Mammary epithelial cell (primary cell): ENCODE measurements at places on chromosomes 3 and 15.

DNA sequence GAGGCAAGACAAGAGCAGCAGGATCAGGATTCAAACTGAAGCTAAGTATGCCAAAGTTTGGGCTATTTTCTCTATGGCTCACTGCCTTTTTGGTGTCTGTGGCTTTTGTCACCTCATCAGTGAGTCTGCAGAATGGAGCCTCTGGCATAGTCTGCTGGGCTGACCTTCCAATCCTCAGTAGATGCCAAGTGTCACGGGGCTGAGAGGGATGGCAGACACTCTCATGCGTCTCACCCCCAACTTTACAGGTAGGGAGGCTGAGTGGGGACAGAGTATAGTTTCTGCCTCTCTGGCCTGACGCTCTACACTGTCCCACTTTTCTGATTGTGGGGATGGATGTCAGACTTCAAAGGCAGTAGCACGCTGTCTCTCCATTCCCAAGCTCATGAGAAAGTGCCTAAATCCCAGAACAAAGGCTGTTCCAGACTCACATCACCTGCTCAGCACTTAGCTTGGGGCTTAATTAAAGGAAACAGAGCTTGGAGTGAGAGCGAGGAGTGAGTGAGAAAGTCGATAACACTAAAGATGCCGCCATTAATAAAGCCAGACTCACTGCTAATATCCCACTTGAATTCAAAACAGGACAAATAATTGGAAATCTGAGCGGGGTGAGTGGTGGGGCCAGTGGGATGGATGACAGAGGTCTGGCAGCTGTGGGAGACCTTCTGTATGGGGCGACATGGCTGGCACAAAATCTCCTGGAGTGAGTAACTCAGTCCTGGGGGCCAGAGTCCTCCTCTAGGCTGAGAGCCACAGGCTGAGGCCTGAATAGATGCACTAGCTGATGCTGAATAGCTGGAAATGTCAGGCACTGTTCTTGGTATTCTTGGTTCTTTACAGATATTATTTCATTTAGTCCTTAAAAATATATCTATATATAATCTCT, 78.4 kb upstream of the MRPS22 start:
- DNase-seq: no peak

DNA sequence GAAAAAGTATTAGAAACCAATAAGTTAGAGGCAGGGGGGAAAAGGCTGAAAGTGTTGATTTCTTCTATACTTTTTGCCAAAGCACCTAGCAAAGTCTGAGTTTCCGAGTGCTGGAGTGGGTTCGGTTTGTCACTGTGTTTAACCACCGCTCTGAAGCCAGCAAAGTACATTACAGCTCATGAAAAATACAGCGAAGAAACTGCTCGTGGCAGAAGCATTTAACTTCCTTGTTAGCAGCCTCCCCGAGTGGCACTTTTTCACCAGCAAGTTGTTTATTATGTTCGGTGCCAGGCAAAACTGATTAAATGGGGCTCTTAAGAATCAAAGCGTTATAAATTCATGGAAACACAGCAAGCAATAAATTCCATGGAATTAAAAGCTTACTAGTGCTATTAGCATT, 313.6 kb downstream of the FOXP1 start:
- no peak for DNase-seq

- DNase-seq: peak; percentile 94
Measured at GRCh38 chr15:70494852-70495571, 268.3 kb downstream of the UACA start.

- DNase-seq: no peak
Measured at GRCh38 chr3:122918576-122919290, 108.8 kb downstream of the SEMA5B start.

GRCh38 chr15:33107950-33108349, 86.6 kb downstream of the FMN1 start:
- DNase-seq: peak; percentile 42

- DNase-seq: no peak
Measured at GRCh38 chr3:25171118-25171807, 256.8 kb upstream of the RARB start.

DNA sequence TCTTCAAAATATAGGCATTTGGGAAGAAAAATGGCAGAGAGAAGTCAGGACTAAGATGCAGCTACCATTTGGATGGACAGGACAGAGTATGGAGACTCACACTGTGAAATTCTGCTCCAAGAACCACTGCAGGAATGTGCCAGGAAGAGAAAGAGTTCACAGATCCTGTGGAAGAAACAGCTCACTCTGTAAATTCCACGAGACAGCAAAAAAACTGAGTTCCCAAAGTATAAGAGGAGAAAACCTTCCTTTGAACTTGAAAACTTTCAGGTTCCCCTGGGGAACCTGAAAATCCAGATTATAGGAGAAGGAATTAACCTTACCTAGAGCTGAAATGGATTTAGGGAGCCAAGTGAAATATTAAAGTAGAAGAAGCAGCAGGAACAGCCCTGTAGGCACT, 137.1 kb downstream of the PLCH1 start:
- DNase-seq: no peak

DNA sequence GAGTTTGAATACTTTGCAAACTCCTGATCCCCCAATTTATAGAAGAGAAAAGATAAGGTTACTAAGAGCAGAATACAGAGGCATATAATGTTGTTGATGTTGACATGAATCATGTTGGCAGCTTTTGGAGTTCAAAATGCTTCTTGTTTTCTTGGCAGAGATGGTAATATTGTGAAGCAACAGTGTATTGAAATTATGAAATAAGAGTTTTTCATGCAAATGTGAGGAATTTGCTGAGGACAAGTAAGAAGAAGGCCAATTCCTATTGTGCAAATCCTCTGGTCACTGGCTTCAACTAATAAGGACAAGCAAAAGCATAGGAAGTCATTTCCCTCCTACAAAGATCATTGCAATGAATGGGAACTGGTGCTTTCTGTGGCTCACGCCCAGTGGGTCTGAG, 126.9 kb upstream of the CHL1 start:
- DNase-seq: no peak

- DNase-seq: no peak
Measured at GRCh38 chr3:187150599-187150998, 11.3 kb upstream of the RPL39L start.

GRCh38 chr3:71109241-71109976, 474.1 kb downstream of the FOXP1 start:
- peak; percentile 53 for DNase-seq

- no peak for DNase-seq
Measured at GRCh38 chr3:128316481-128316891, 150.2 kb downstream of the DNAJB8 start.

- DNase-seq: peak; percentile 30
Measured at GRCh38 chr15:41377978-41378377, 24.3 kb downstream of the NDUFAF1 start.

DNA sequence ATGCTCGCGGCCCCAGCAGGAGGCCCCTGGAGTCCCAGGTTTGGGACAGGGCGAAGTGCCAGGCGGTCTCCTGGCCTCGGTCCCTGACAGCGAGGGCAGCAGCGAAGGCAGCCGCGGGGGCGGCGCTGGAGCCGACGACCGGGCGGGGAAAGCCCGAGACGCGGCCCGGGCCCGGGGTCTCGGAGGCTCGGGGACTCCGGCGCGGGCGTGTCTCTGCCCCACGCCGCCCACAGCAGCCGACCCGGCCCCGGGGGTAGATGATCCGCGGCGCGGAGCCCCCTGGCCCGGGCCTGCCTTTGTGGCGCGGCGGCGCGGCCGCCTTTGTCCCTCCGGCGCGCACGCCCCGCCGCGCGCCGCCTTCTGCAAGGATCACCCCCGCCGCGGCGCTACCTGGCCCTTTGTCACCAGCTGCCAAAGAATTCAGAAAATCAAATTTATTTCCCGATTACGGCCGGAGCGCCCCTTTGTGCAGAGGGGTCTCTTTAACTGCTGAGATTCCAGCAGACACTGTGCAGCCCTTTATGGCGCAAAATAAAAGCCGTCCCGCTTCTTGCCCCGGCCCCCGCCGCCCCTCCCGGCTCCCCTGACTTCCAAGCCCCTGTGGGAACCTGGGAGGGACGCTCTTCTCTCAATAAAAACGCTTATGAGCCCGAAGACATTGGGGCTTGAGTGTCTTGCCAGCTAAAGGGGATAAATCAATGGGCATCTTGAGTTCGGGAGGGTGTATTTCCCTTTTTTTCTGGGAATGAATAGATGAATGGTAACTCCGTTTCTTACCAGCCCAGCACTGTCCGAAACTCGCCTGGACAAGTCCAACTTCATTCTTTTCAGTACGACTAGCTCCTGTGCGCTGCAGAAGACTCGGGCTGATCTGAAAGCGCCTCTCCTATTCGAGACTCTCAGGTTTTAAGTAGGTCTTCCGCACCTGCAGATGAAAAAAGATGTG, 68.4 kb downstream of the HES1 start:
- peak; percentile 66 for DNase-seq

GRCh38 chr3:64355401-64355807, 130.1 kb upstream of the PRICKLE2 start:
- DNase-seq: peak; percentile 38

DNA sequence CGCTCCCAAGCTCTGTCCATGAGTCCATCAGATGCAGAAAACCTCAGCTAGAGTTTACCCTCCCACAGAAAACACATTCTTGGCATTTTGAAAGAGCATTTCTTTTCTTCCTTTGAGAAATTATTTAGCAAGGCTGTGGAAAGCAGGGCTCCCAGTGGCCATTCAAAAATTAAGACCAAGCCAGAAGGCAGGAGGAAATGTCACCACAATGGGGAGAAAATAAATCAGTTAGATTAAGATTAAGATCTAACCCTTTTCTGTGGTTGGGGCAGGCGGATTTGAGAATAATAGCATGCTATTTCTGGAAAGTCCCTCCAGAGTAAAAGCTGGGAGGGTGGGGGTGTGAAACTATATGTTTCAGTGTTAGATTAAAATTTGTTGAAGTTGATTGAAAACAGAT, 20.2 kb downstream of the LRIG1 start:
- no peak for DNase-seq

DNA sequence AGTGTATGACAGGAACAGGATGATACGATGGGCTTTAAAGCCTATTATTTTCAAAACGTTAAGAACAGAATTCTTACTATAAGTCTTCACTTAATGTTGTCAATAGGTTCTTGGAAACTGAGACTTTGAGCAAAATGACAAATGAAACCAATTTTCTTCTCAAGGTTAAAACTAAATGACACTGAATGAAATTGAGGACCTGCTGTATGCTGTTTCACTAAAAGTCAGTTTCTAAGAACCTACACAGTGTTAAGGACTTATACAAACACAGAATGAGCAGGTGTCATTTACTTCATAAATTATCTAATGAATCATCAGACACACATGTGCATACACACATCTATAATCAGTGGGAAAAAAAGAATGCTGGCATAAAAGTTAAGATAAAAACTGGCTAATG, 106.9 kb downstream of the RFTN1 start:
- no peak for DNase-seq

DNA sequence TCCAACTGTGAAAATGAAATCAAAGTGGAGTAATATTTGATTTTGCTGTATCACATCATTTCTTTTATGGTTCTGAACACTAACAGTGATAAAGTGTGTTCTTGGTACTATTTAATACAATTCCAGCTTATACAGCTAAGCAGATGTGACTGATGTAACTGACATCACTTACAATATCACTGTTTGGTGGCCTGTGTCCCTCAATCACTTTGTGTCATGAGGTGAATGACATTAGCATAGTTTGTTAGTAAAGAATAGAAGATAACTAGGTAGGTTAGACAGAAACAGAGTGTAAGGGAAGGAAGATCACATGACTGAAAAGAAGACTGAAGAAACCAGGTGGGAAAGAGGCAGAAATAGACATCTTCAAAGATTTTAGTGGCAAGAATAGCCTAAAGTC, 138.7 kb downstream of the AQP9 start:
- DNase-seq: no peak

GRCh38 chr3:144544871-144545270, 573.2 kb downstream of the DIPK2A start:
- no peak for DNase-seq

GRCh38 chr15:100295939-100296565, 45.7 kb downstream of the ADAMTS17 start:
- no peak for DNase-seq

DNA sequence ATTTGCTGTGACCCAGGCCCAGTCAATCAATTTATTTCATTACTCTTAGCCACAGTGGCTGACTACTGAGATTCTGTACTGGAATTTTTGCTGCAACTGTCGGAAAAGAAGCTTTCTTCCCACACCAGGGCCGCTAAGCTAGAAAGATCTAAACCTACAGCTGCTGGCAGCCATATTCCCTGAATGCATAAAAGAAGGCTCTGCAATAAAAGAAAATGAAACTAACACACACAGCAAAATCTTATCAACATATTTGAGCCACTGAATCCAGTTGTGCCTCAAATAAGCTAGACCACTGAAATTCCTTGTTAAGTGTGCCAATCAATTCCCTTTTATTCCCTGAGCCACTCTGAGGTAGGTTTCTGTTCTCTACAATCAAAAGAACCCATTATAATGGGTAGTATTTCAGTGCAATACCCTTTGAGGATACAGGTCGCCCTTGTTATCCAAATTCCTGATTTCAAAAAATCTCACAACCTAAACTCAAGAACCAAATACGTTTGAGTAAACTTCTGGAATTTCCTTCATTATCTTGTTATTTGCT, 60.3 kb downstream of the MYO9A start:
- no peak for DNase-seq

- no peak for DNase-seq
Measured at GRCh38 chr3:71742621-71743020, 11.0 kb upstream of the GPR27 start.

GRCh38 chr3:182389071-182389815, 404.1 kb upstream of the ATP11B start:
- DNase-seq: peak; percentile 98

DNA sequence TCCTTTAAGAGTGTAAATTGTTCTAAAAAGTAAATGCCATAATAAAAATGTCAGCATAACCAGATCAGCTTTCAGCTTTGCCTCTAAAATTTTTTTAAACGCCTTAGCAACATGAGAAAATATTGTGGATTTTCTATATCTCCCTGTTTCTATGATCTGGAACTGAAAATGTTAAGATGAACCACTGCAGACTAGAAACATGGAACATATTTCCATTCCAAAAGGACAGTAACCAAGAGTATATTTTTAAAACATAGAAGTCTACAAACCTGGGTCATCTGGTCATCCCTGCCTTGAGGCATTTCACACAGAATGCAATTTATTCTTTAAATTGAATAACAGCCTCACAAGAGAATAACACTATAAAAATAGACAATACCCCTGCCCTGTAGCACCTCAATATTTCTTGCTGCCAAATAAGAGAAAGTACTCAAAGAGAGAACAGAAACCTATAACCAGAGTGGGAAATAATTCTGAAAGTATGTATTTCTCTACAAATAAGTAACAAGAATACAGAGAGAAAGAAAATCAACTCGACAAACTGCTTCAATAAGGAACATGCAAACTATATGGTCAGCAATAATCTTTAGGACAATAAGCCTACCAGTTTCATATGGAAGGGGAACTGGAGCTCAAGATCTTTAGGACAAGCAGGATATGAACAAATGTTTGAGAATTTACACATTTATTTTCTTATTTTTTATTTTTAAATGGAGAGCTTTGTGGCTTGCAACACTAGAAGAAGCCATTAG, 949.0 kb downstream of the EPHA3 start:
- no peak for DNase-seq

DNA sequence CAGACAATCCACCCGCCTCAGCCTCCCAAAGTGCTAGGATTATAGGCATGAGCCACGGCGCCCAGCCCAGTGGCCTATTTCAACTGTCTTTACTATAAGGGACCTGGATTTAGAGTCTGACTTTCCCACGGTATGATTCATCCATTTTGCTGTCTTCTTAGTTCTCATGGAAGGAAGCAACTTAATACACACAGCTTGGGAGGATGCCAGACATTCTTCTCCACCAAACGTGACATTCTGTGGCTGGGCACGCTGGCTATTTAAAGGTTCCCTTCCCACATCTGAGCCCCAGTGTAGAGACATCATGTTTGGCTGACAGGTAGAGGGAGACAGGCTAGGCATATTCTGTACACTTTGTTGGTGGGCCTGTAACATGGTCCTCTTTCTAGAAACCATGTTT, 26.2 kb downstream of the FAM43A start:
- DNase-seq: peak; percentile 88
